ENCODE measurements at places on chromosomes 6 and 20. TPM values are rescaled to one million over a fixed set of nuclear protein-coding genes. Genes with fewer than 3 reads are reported as not detected.
A peak's percentile ranks its signal among the peaks of the same experiment; 100 is the strongest.

RNF39 gene
- total RNA-seq, result 3.2 TPM

DNA sequence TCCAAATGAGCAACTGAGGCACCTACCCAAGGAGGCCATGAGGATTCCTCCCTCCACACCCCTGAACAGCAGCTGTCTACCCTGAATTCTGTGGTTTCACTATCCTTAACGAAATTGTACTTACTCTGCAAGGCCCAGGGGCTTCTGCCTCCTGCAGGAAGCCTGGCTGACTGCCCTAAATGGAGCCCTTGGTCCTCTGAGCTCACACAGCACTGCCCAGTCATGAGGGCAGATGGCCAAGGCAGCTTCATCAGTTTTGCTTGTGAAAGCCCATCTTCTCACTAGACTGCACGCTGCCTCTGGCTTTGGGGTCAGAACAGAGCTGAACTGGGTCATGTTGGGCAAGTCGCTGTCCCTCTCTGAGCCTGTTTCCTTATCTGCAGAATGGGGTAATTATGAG, 26.4 kb upstream of the SIRPA start:
- H3K4me3 ChIP-seq, result no peak overlapping the region
- no peak overlapping the region for H3K27ac ChIP-seq
- peaks cover 44% of the 10 kb centered on the region for H3K4me1 ChIP-seq
- DNase-seq, result no peak
- no peaks in the 10 kb centered on the region for H3K27me3 ChIP-seq

OR12D2 gene
- total RNA-seq, result not detected

GRCh38 chr6:46490425-46491200, 636 bp downstream of the RCAN2 start:
- peak; percentile 40 for DNase-seq
- H3K4me3 ChIP-seq, result peak overlapping the region; percentile 61
- H3K36me3 ChIP-seq, result no peaks in the 10 kb centered on the region
- H3K4me1 ChIP-seq, result peaks cover 16% of the 10 kb centered on the region
- H3K27me3 ChIP-seq, result peaks cover 75% of the 10 kb centered on the region

PRPH2 gene
- total RNA-seq, result 1.7 TPM

NTSR1 gene
- total RNA-seq, result 0.12 TPM

DNA sequence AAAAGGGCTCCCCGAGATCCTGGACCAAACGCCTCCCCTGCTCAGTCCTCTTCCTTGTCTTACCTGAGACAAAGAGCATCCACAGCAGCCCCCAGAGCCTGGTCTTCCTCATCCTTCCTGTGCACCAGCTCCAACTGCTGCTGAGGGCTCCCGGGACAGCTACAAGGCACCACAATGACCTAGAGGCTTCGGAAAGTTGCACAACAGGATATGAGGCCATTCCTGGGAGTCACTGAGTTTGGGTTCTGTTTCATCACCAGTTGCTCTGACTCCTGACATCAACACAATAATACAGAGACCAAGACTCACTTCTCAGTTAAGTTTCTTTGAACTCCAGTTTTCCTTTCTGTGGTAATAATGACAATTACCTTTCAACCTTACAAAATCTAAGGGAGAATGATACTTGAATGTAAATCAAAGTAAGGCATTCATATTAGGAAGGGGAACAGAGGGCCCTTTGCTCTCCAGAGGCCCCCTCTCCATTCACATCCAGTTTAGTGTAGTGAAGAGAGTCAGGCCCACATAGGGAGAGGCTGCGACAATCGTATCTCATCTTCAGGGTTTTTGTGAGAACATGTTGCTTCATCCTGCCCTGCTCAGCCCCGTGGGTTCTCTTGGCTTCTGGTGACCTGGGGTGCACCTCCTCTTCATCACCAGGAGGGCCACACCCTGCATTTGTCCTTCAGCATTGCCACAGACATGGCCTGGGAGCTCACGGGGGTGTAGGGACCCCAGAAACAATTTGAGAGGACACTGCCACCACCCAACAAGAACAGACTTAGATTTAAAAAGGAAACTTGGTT, at the start of gene TREM1:
Gene TREM1, minus strand, starts transcription at position 139 of the 803 bp plus-strand sequence. Its CDS starts 27 bp downstream, at position 112.
- peaks cover 5% of the 10 kb centered on the region for H3K36me3 ChIP-seq
- DNase-seq, result no peak
- peak within 1 kb of the TSS; percentile 97 for H3K27ac ChIP-seq

GRCh38 chr6:154276810-154277628, 79.6 kb downstream of the IPCEF1 start:
- no peaks in the 10 kb centered on the region for H3K27me3 ChIP-seq
- H3K4me1 ChIP-seq, result peaks cover 16% of the 10 kb centered on the region
- no peaks in the 10 kb centered on the region for H3K36me3 ChIP-seq
- H3K4me3 ChIP-seq, result no peak overlapping the region
- no peak overlapping the region for H3K27ac ChIP-seq

GRCh38 chr6:111484633-111484930, 1.6 kb upstream of the REV3L start:
- H3K4me1 ChIP-seq, result peaks cover 56% of the 10 kb centered on the region
- no peaks in the 10 kb centered on the region for H3K27me3 ChIP-seq
- H3K27ac ChIP-seq, result peak overlapping the region; percentile 99

TRIM10 gene
- total RNA-seq, result not detected

DNA sequence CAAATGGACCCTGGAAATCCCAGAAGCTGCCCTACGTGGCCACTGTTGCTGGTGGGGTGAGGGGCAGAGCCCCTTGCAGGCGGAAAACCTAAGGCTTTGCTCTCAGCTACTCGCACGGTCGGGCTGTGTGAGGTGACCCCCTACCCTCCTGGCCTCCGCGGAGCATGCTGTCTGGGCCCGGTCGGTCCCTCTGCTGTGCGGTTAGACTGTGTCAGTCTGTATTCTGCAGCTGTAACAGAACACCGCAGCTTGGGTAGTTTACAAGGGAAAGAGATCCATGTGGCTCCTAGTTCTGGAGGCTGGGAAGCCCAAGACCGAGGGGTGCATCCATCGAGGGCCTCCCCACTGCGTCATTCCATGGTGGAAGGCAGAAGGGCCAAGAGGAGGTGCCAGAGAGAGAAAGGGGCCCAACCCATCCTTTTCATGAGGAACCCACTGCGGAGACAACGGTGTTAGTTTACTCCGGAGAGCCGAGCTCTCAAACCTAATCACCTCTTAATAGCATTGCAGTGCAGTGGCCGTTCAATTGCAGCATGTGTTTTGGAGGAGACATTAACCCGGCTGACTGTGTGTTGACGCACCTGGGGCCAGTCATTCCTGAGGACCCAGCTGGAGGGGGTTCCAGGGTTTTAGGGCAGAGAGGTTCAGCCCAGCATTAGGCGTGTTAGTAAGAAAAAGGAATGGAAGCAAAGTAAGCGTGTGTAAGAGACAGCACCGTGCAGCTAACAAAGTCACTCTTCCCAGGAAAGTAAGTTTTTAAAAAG, 18.3 kb downstream of the COL9A3 start:
- no peaks in the 10 kb centered on the region for H3K36me3 ChIP-seq
- no peak overlapping the region for H3K27ac ChIP-seq
- DNase-seq, result no peak
- peaks cover 9% of the 10 kb centered on the region for H3K27me3 ChIP-seq

DNA sequence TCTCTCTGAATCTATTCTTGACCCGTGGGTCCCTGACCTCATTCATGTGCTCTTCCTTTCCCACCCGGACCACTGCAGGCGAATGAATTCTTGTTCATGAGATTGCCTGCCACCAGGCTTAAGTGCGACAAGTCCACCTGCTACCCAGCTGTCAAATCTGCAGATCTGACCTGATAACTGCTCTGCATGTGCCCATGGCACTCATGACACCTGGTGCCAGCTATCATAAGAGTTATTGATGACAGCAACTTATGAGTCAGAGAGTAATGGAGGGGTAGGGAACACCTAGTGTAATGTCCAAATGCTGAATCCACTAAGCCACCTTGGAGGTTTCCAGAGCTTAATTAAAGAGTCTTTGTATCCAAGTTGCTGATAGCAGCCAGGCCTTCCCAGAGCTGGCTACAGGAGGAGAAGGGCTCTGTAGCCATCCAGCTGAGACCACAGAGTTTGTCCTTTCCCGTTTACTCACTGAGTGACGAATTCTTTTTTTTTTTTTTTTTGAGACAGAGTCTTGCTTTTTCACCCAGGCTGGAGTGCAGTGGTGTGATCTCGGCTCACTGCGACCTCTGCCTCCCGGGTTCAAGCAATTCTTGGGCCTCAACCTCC, 17.4 kb downstream of the SHLD1 start:
- H3K36me3 ChIP-seq, result no peaks in the 10 kb centered on the region
- no peaks in the 10 kb centered on the region for H3K27me3 ChIP-seq
- H3K27ac ChIP-seq, result no peak overlapping the region
- no peak overlapping the region for H3K4me3 ChIP-seq
- DNase-seq, result no peak
- no peaks in the 10 kb centered on the region for H3K4me1 ChIP-seq
